Fibroblast of skin of left quadriceps (primary cell): ENCODE measurements at places on chromosomes 3 and 15.

DNA sequence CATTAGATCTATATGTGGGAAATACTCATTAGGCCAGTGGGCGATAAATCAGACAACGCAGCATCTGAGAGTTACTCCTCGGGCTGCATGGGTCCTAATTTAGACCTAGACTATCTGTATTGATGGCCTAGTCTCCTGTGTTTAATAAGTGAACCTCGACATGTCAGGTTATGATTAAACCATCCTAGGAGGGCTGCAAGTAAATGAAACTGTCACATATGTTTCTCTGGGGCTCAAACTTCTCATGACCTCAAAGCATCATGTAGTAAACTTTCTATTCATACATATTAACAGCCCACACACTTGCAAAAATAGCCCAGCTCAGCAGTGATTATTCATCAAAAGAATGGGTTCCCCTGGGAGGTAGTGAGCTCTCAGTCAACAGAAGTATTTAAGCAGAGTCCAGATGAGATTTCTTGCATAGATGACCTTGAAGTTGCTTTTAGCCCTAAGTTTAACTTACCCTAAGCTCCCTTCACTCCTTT is 51.6 kb downstream of the RAB11A start:
- DNase-seq = no peak

DNA sequence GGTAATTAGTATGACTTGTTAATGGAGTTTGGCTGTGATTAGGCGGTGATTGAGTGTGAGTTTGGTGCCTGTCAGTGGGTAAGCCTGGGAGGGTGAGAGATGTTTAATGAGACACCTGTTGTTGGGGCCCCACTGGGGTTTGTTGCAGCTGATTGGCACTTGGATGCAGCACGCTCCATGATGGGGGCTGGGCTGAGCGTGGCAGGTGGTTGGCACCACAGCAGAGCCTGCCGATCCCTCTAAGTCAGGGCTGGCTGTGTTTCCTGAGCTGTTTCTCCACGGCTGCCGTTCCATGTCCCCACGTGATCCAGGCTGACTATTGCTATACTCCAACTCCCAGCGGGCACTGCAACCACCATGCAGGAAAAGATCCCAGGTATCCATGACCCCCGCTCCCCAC is 93.5 kb upstream of the ARRDC4 start:
- no peak for DNase-seq

DNA sequence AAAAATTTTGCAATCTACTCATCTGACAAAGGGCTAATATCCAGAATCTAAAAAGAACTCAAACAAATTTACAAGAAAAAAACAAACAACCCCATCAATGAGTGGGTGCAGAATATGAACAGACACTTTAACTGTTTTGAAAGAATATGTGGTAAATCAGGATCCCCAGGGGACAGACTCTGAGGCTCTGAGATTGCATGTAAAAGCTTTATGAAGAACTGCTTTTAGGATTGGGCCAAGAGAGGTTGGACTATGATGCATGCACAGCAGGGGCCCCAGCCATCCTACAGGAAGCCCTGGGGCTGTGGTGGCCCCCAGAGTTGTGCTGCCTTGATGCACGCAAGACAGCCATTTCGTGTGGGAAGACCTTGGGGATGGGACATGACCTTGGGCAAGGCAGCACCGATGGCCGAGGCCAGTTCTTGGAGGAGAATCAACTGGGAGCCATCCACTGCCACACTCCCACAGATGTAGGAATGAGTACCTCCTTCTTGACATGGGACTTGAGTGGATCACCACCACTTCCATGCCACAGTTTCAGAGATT is 298.1 kb upstream of the THBS1 start:
- no peak for DNase-seq

DNA sequence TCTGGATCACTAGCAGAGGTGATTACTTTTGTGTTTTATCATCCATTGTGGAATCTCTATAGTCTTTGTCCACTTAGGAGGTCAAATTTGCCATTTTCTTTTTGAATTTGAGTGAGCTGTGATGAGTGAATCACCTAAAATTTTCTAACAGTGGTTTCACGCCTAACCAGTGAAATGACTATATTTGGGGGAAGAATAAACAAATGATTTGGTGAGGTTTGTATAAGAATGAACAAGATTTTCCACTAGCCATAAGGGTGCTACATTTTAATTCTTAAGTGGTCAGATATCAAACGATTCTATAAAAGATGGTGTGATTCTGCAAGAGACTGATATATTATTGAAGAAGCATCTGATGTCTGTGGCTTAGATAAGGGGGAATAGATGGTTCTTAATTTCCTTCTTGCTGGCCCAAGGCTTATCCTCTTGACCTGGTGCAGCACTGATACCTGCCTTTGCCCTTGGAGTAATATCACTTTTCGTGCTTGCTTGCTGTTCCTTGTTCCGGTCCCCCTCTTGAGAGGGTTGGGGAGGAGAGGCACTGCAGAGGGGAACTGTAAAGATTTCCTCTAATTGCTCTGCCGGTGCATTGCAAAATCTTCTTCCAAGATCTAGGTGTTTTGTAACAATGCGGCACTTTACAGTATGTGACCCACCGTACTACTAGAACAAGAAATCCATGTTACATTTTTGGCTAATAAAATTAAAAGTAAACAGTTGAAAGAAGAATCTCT is 14.5 kb downstream of the C3orf20 start:
- no peak for DNase-seq

- no peak for DNase-seq
Measured at GRCh38 chr3:33054100-33055092, 42.5 kb downstream of the GLB1 start.

GRCh38 chr3:119669906-119670570 is 7.2 kb downstream of the COX17 start:
- DNase-seq = no peak

GRCh38 chr3:157122832-157123427 is 37.0 kb downstream of the CCNL1 start:
- DNase-seq = no peak

GRCh38 chr15:91919014-91919534 is 65.6 kb downstream of the SLCO3A1 start:
- DNase-seq = no peak

DNA sequence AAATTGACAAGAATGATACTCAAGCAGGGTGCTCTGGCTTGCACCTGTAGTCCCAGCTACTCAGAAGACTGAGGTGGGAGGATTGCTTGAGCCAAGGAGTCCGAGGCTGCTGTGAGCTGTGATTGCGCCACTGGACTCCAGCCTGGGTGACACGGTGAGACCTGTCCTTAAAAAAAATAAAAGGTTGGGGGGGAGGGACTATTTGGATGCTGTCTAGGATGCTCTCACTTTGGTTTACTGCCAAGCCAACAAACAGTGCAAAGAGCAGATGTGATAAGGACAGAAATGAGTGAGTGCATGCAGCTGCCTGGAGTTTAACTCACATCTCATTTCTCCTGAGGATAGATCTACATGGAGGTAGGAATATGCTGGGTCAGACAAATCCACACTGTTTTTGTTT is 130.0 kb downstream of the FRMD4B start:
- no peak for DNase-seq

DNA sequence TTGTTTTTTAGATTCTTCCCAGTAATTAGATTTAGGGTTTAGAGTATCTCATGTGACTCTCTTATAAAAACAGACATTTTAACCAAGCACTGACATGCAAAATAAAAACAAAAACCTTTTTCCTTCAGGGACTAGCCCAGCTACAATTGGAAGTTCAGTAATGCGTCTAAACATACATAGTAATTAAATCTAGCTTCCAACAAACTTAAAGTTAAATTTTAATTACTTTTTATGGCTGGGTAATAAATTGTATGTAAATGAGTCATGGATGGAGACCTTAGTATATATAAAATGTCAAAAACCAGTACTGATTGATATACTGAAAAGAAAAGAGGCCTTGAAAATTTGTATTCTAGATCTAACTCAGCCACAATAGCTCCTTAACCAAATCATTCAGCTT is 43.6 kb upstream of the AP4E1 start:
- no peak for DNase-seq

- DNase-seq = peak; percentile 17
Measured at GRCh38 chr3:9552252-9552999, 1.2 kb downstream of the LHFPL4 start.

DNA sequence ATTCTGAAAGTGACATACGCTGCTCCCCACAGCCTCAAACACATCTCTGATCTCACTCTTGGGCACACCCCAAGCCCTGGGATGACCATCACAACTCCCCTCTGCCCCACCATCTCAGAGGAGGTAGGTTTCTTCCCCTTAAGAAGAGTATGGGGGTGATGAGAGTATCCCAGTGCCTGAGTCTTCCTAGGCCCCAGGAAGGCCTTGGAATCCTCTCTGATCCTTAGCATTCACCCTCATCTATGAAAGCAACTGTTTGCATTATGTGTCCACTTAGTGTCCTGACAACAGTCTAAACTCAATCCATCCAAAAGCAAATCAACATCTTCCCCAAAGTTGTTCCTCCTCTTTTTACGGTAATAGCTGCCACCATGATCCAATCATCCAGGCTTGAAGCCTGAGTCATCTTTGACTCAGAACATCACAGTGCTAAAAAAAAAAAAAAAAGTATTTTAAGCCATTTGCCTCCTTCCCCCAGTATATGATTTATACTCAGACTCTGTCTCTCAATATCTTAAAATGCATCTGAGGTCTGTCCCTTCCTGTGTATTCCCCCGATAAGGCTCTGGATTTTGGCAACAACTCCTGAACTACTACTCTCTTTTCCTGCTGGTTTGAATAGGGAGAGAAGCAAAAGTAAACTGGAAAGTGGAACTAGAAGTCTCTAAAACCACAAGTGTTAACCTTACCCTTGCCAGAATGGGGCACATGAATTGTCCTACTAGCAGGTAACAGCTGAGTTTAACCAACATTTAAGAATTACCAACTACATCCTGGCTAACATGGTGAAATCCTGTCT is 22.5 kb downstream of the POPDC2 start:
- peak; percentile 84 for DNase-seq

GRCh38 chr3:188578576-188579363 is 424.8 kb downstream of the LPP start:
- peak; percentile 73 for DNase-seq

- DNase-seq = no peak
Measured at GRCh38 chr15:101501703-101502373, 12.3 kb upstream of the PCSK6 start.

DNA sequence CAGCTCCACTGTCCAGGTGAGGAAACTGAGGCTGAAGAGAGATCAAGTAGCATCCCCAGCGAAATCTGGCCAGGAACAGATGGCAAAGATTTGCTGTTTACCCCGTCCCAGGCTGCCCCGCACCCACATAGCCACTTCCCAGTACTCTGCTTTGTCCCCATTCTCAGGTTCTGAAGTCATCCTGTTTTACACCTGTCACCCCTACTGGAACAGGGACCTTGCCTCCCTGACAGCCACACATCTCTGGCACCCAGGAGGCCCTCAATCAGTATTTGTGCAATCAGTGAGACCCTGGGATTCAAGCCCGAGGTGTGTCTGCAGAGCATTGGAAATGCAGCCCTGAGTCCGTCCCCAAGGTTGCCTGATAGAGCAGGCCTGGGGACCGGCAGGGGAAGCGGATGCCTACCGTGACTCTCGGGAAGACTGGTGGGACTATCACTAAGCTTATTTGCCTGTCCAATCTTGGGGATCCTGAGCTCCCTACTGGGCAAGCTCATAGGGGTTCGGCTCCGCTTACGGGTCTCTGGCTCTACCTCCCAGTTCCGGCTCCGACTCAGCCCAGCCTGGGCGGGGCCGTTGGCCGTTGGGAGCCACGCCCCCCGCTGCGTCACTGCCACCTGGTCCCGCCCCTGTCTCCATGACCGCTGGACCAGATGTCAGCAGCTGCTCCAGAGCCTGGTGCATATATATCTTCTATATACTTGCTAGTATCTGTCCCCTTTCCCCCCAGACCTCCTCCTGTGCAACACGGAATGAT is 17.5 kb upstream of the FANCD2 start:
- no peak for DNase-seq

DNA sequence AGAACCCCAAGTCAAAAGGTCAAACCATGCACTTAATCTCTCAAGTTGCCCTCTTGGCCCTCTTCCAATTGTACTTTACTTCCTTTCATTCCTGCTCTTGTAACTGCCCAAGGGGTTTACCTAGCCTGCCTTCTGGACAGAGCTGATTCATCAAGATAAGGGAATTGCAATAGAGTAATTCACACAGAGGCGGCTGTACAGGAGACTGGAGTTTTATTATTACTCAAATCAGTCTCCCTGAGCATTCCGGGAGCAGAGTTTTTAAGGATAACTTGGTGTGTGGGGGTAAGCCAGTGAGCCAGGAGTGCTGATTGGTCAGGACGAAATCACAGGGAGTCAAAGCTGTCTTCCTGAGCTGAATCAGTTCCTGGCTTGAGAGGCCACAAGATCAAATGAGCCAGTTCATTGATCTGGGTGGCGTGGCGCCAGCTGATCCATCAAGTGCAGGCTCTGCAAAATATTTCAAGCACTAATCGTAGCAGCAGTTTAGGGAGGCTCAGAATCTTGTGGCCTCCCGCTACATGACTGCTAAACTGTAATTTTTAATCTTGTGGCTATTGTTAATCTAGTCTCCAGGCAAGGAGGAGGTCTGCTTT is 590.0 kb downstream of the EPHA3 start:
- DNase-seq = no peak

- no peak for DNase-seq
Measured at GRCh38 chr15:75454471-75455378, 3.2 kb upstream of the SIN3A start.

DNA sequence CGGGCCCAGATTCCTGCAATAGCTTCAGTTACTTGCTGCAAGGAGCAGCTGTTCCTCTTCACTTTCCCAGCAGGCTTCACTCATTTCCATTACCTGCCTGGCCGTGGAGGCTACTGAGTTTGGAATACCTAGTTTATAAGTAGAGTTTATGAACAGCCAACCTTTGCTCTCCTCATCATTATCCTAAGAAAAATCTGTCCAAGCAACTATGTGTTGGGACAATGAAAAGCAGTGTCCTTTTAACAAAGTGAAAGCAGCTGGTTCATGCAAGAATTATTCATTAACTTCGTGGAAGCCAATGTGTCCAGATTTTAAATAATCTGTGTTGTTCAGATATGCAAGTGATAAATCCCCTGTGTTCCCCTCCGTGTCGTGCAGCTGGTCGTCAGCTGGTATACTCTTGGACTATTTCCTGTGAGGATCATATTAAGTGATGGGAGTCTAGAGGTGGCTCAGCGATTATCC is 39.3 kb upstream of the SSR3 start:
- DNase-seq = no peak

- no peak for DNase-seq
Measured at GRCh38 chr15:43169888-43170287, 15.3 kb upstream of the CCNDBP1 start.

- no peak for DNase-seq
Measured at GRCh38 chr15:58241872-58242271, 103.7 kb downstream of the AQP9 start.

- DNase-seq = no peak
Measured at GRCh38 chr3:146178006-146178689, 17.2 kb upstream of the PLOD2 start.
